Omental fat pad (tissue), 4 donors: ENCODE measurements at places on chromosomes 1 and 21.

DNA sequence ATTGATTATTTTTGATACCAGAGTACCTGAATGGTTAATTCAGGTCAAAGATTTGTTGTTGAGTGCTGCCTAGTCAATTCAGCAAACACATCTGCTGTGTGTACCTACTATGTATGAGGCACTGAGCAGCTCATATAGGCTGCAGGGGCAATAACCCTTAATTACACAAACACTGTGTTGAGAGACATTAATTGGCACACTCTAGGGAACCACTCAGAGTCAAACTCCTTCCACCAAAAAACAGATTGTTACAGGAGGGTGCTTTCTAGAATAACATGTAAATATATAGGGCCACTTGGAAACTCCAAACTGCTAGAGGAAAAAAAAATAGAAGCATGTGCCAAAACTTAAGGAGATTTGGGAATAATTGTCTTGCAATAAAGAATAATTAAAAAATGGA, 31.3 kb downstream of the UBE2U start:
- no peak for DNase-seq

GRCh38 chr1:153774026-153774595, 1.1 kb upstream of the SLC27A3 start:
- no peak for DNase-seq

DNA sequence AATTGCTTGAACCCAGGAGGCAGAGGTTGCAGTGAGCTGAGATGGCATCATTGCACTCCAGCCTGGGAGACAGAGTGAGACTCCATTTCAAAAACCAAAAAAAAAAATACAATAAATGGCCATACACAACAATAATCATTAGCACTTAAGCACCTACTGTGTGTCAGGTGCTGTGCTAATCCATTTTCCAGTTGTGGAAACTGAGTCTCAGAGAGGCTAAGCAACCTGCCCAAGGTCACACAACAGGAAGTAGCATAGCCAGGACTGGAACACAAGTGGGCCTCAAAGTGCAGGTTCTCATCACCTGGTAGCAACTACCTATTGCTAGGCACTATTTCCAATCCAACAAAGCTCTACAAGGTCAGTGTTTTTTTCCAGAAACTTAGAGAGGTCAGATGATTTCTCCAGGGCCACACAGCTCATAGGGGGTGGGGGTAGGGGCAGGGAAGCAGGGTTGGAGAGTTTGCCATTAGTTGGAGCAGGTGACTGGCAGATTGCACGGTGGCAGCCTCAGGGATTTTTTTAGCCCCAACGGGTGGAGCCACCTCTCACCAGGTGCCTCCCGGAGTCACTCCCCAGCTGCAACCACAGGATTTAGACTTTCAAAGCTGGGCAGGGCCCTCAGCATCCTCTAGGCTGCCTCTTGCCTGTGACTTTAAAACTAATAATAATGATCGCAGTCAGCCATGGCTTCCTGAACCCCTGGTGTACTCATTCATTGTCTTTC, 52.5 kb upstream of the ID3 start:
- no peak for DNase-seq

GRCh38 chr1:30084909-30085571, 638.3 kb downstream of the MATN1 start:
- no peak for DNase-seq

GRCh38 chr1:183051546-183051945, 28.3 kb downstream of the LAMC1 start:
- DNase-seq: no peak
